ENCODE measurements at places on chromosomes 11 and 22. TPM values are rescaled to one million over a fixed set of nuclear protein-coding genes. Genes with fewer than 3 reads are reported as not detected.
A peak's percentile ranks its signal among the peaks of the same experiment; 100 is the strongest.

DNA sequence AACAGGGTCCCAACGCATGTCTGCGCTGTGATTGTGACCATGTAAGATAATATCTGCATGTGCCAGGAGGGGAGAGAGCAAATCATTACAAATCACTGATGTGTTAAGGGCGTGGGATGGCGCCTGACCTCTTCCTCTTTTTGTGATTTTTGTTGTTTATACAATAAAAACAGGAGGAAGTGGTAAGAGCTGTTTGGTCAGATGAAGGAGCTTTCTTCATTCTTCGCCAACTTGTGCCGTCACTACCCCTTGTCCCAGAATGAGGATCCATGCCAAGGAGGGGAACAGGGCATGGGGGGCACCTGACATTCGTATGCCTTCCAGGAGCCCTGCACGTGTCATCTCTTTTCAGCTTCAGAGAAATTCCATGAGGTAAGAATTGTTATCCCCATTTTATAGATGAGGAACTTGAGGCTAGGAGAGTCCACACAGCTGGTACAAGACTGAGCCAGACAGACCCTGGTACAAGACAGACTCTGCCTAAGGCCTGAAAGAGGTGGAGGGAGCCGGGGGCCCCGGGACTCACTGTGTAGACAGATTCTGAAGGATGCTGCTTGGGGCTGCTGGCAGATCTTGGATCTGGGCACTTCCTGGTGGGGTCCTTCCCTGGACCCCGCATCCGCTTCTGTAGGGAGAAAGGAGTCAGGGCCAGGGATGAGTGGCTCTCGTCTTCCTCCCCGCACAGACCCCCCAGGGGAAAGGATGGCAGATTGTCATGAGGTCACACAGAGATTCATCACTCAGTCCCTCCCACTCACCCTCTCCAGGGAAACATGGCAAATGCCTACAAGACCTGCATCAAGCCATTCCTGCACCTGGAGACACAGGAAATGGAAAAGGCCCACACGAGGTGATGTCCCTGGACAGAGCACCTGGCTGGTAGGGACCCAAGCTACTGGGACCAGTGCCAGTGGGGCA is 34.6 kb downstream of the NFAM1 start:
- no peak overlapping the region for H3K27ac ChIP-seq
- no peaks in the 10 kb centered on the region for H3K4me1 ChIP-seq
- DNase-seq = no peak
- no peaks in the 10 kb centered on the region for H3K36me3 ChIP-seq
- H3K4me3 ChIP-seq = no peak overlapping the region

GRCh38 chr11:82631722-82632630 is 101.7 kb downstream of the FAM181B start:
- no peaks in the 10 kb centered on the region for H3K36me3 ChIP-seq
- no peak overlapping the region for H3K27ac ChIP-seq
- no peak overlapping the region for H3K4me3 ChIP-seq
- H3K27me3 ChIP-seq = no peaks in the 10 kb centered on the region
- H3K4me1 ChIP-seq = no peaks in the 10 kb centered on the region

DNA sequence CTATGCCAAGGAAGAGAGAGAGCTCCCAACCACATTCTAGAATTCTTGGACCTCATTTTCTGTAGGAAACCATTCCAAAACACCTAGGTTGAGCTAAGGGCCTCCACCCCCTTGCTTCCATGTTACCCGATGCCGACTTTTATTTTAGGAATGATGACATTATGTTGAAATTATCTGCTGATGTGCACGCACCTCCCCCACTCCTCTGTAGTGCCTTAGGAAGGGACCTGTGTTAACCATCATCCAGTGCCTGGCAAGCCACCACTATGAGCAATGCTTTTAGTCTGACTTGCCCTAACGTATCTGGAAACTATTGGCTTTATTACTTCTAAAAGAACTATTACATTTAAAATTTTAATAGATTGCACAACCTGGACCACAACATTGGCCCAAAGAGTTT is 42.1 kb downstream of the NCAPD3 start:
- H3K27me3 ChIP-seq = no peaks in the 10 kb centered on the region
- H3K27ac ChIP-seq = no peak overlapping the region
- H3K4me3 ChIP-seq = no peak overlapping the region
- H3K36me3 ChIP-seq = no peaks in the 10 kb centered on the region

GRCh38 chr11:62712276-62712812 is 4.9 kb downstream of the GNG3 start:
- peak; percentile 32 for DNase-seq
- H3K27ac ChIP-seq = peak overlapping the region; percentile 93
- peak overlapping the region; percentile 9 for H3K4me3 ChIP-seq
- peaks cover 23% of the 10 kb centered on the region for H3K36me3 ChIP-seq
- H3K4me1 ChIP-seq = peaks cover 46% of the 10 kb centered on the region
- no peaks in the 10 kb centered on the region for H3K27me3 ChIP-seq

GRCh38 chr22:37018815-37019308 is 385 bp downstream of the TST start:
- peaks cover 48% of the 10 kb centered on the region for H3K4me1 ChIP-seq
- peak overlapping the region; percentile 92 for H3K4me3 ChIP-seq
- DNase-seq = peak; percentile 87
- no peaks in the 10 kb centered on the region for H3K27me3 ChIP-seq

DNA sequence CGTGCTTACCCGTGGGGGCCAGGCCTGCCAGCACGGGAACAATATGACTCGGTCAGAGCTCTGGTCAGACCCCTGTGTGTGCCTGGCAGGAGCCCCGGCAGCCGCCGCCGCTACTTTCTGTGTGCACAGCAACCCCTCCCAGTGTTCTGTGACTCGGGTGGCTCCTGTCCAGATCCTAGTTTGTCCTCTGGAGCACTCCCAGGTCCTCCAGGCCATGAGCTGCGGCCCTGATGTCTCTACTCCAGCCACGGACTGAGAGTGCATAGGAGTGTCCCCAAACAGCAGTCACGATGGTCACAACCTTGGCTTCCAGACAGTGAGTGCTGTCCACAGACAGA is 3.2 kb downstream of the NDUFS8 start:
- H3K36me3 ChIP-seq = peaks cover 4% of the 10 kb centered on the region
- DNase-seq = no peak
- H3K4me1 ChIP-seq = peaks cover 20% of the 10 kb centered on the region
- no peak overlapping the region for H3K4me3 ChIP-seq
- no peaks in the 10 kb centered on the region for H3K27me3 ChIP-seq

GRCh38 chr11:78715639-78716311 is 141.1 kb upstream of the NARS2 start:
- H3K4me3 ChIP-seq = no peak overlapping the region
- H3K27ac ChIP-seq = no peak overlapping the region
- no peaks in the 10 kb centered on the region for H3K36me3 ChIP-seq
- DNase-seq = peak; percentile 63
- no peaks in the 10 kb centered on the region for H3K4me1 ChIP-seq

SLCO2B1 gene
- 10.3 TPM for total RNA-seq

OR51F2 gene
- not detected for total RNA-seq

VPREB3 gene
- not detected for total RNA-seq

SCGB1D4 gene
- total RNA-seq = not detected
